ENCODE measurements at places on chromosomes 4 and X. TPM values are rescaled to one million over a fixed set of nuclear protein-coding genes. Genes with fewer than 3 reads are reported as not detected.

Gene CCKAR
- 0.61 TPM for total RNA-seq

Gene CLCN4
- total RNA-seq = 6.8 TPM

Gene MAGEC3
- total RNA-seq = not detected

Gene HGFAC
- 0.51 TPM for total RNA-seq

Gene MAGEB2
- total RNA-seq = 0.19 TPM

Gene FAT4
- total RNA-seq = 4.2 TPM

Gene AWAT2
- total RNA-seq = not detected

Gene PAGE1
- not detected for total RNA-seq

- no peak for DNase-seq
Observed at GRCh38 chrX:132257116-132257515, 37.9 kb upstream of the RAP2C start.

- no peak for DNase-seq
Observed at GRCh38 chrX:133646719-133647116, 231.4 kb upstream of the GPC4 start.

DNA sequence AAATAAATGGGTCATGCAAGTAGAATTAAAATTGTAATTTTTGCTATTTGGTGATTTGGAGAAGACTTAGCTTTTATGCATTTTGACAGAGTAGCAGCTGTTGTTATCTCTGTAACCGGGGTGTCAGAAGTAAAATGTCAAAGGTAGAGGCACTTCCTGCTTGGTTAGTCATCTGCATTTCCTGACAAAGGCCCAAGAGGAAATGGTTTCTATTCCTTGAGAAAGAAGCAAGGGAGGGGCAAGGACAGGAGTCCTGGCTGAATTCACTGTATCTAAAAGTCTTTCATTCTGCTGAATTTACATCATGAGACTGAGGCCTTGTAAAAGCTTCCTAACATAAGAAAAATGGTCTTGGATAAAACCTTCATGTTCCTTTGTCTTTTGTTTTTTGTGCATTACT is 550.9 kb upstream of the BOD1L1 start:
- no peak for DNase-seq

DNA sequence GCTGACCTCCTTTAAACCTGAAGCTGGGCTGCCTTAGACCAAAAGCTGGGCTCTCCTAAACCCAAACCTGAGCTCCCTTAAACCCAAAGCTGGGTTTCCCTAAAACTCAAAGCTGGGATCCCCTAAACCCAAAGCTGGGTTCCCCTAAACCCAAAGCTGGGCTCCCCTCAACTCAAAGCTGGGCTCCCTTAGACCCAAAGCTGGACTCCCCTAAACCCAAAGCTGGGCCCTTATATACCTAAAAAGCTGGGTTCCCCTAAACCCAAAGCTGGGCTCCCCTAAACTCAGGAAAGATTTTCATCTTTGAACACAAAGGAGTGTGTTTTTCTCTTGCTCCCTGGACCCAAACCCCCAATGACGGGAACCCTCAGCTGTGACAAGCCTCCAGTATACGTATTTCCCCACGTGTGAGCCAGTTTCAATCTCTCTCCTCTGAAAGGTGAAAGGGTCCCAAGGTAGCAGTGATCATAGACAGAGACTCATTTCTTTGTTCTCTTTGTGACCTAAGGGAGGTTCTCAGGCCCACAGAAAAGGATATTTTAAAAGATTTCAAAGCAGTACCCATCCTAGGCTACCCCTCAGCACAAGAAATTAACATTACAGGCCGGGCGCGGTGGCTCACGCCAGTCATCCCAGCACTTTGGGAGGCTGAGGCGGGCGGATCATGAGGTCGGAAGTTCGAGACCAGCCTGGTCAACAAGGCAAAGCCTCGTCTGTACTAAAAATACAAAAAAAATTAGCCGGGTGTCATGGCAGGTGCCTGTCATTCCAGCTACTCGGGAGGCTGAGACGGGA is 31.3 kb upstream of the ASMTL start:
- DNase-seq = no peak

- DNase-seq = no peak
Observed at GRCh38 chr4:19743115-19743638, 508.5 kb upstream of the SLIT2 start.

GRCh38 chr4:113293043-113293560 is 243.6 kb downstream of the ANK2 start:
- DNase-seq = no peak

- DNase-seq = no peak
Observed at GRCh38 chr4:40221744-40222143, 24.9 kb downstream of the RHOH start.

GRCh38 chr4:80922941-80923340 is 107.6 kb upstream of the BMP3 start:
- no peak for DNase-seq

DNA sequence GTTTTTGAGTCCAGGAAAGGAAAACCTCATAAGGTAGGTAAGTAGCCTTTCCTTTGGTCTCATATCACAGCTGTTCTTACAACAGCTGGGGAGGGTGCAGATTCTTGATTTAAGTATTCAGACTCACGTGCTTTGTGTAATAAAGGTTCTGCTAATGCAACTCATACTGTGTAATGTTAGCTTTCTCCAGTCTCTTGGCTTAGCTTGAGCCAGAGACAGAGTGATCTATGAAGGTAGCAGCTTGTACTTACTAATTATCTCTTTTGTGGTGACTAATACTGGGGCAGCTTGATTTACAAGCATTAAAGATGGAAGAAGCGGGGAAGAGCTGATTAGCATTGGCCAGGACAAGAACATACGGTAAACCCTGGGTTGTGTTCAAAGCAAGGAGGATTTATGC is 80.3 kb downstream of the LNX1 start:
- DNase-seq = no peak

GRCh38 chr4:139453041-139453370 is 915 bp upstream of the RAB33B start:
- DNase-seq = no peak

- DNase-seq = peak; percentile 18
Observed at GRCh38 chr4:141464366-141464765, 172.0 kb upstream of the IL15 start.

DNA sequence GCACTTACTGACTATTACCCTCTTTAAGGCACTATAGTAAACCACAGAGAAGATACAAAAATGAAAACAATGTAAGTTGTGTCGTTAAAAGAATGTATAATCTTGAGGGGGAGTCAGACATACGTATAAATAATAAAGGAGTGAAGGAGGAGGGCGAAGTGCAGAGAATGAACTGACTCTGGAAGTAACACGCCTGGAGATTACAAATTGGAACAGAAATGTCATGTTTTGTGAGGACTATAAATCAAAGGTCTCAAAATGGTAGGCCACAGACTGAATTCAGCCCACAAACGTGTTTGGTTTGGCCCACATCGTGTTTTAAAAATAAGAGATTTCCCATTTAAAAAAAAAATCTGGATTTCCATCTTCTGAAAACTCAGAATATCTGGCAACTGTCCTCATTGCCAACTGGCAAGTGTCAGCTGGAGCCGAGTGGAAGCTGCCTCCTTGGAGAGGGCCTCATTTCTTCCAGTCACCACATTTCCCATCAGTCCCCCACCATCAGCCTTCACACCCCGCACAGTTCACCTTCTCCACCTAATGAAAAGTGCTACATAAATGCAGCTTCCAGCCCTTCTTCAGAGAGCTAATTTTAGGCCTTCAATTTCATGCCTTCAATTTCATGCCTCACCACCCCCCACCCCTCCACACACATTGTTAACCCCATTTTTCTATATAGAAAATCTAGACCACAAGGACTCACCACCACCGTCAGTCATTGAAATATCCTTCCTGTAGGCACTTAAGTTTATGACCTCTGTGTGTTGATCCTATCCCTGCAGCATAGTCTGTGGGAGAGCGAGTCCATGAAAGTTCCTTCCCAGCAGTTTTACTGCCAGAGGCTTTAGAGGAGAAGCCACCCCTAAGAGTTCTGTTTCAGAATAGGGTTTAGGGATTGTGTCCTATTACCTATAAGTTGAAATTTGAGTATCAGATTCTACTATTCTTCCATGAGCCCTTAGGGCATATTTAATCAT is 32.0 kb upstream of the COL25A1 start:
- DNase-seq = no peak

GRCh38 chr4:174286870-174287269 is 3.2 kb downstream of the CEP44 start:
- DNase-seq = no peak
